Stimulated activated CD8-positive, alpha-beta memory T cell treated with anti-CD3 and anti-CD28 coated beads, Interleukin-15, amount 100 ng/mL, for 24 hours (primary cell): ENCODE measurements at places on chromosomes 3 and 15.
A peak's percentile ranks its signal among the peaks of the same experiment; 100 is the strongest.

DNA sequence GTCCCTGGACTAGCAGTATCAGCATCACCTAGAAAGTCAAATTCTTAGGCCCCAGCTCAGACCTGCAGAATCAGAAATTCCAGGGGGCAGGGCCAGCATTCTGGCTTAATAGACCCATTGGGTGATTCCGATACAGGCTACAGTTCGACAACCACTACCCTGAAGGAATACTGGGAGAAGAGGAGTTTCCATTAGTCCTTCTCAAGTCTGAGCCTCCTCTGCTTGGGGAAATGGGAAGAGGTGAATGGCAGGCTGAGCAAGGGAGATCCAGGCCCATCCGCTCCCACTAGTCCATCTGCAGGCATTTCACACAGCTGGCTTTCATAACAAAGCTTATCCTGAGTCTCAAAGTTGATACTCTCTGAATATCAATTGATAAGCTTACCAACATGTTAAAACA lies 69.1 kb downstream of the MECOM start:
- no peak for DNase-seq

DNA sequence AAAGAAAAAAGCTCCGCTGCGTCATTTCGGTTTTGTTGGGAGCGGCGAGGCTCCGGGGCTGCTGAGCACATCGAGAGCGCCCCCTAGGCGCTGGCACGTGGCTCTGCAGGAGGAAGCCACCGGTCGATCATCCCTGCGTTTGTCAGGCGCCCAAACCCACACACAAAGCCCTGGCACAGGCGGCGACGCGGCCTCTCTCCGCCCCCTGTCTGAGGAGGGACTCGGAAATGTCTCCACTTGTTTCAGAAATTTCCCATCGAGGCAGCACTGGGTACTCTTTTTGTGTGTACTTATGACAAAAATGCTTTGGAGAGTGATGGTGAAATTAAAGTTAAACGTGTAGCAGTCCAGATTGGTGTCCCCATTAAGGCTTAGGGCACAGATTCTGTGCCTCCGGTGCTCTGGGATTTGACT lies 407.3 kb upstream of the ONECUT1 start:
- DNase-seq, result peak; percentile 4

DNA sequence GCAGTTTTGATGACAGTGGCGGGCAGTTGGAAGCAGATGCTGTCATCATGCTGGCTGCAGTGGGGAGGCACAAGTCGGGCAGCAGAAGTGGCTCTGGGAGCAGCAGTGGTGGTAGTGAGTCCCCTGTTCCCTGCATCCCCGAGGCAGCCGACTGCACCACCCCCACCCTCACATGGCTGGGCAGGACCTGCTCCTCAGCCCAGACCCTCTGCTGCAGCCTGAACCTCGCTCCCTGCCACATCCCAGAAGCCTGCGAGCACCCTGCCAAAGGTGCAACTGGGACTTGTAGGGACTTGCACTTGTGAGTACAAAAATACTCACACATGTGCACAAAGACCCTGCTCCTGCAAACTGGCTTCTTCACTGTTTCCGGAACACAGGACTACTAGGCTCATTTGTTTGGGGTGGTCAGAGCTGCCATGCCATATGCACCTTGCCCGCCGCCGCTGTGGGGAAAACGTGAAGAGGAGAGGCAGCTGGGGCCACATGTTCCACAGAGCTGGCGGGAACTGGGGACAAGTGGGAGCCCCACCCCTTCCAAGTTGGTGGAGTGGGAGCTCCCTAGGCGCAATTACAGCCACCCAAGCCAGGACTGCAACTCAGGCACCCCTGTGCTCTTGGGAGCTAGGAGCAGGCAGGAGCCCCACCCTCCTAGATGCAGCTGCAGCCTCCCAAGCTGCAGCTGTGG lies 2.2 kb downstream of the JMJD7 start:
- DNase-seq, result no peak

DNA sequence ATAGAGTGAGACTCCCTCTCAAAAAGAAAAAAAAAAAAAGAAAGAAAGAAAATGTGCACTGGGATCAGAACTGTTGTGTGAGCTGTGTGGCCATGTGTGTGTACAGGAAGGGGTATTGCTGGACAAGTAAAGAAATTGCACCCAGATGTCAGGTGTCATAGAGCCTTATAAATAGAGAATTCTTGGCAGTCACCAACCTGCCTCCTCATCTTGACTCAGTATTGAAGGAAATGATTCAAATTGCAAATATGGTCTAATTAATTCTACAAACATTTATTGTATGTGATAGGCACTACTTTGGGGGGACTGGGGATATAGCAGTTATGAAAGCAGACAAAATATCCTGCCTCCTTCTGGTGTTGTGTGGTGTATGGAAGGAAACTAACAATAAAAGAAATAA lies 243.8 kb upstream of the TTC14 start:
- DNase-seq, result no peak

DNA sequence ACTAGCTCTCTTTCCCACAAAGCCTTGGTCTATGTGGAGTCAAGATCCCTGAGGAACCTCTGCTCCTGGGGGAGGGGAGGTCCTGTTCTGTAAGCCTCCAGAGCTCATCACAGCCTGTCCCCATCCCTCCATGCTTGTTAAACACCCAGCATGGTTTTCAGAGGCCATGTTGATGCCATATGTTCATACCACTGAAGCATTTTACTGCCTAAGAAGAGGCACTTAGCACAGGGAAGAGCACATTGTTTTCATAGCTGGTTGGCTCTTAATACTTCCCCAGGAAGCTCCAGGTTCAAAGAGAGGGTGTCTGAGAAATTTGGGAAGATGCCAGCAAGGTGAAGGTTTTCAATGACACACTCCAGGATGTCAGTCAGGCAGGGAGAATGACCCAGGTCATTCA lies 25.6 kb downstream of the CPNE4 start:
- no peak for DNase-seq

DNA sequence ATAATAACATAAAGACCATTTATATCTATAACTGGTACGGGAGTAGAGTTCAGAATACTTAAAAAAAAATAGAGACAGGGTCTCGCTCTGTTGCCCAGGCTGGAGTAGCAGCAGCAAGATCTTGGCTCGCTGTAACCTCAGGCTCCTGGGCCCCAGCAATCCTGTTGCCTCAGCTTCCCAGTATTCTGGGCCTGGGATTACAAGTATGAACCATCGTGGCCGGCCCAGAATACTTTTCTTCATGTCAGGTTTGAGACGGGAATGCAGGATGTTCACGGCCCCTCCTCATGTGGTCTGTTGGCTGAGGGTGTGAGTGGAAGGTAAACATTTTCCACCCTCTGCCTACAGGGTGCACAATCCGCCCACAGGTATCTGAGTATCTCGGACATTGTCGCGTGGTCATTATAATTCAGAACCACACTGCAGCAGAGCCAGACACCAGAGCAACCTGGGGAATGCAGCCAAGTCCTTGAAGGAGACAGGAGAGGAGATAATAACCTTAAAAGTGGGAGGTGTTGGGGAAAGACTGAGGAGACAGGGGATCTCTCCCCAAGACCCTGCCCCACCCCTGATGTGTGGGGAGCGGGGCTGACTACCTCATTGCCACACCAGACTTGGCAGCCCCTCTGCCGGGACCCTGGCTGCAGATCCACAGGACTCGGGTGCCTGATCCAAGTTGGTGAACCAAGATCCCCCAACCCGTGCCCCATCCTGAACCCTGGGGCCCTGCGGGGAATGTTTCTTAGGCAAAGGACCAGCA lies 106.8 kb downstream of the ADCY5 start:
- DNase-seq, result no peak

DNA sequence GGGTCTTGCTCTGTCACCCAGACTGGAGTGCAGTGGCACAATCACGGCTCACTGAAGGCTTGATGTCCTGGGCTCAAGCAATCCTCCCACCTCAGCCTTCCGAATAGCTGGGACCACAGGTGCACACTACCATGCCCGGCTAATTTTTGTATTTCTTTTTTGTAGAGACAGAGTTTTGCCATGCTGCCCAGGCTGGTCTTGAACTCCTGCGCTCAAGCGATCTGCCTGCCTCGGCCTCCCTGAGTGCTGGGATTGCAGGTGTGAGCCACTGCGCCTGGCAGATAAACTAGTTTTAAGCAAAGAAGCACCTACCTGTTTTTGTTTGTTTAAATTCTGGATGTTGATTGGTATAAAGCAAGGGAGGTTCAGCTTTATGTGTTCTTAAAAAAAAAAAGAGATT lies 170.6 kb upstream of the GOLIM4 start:
- DNase-seq, result no peak

DNA sequence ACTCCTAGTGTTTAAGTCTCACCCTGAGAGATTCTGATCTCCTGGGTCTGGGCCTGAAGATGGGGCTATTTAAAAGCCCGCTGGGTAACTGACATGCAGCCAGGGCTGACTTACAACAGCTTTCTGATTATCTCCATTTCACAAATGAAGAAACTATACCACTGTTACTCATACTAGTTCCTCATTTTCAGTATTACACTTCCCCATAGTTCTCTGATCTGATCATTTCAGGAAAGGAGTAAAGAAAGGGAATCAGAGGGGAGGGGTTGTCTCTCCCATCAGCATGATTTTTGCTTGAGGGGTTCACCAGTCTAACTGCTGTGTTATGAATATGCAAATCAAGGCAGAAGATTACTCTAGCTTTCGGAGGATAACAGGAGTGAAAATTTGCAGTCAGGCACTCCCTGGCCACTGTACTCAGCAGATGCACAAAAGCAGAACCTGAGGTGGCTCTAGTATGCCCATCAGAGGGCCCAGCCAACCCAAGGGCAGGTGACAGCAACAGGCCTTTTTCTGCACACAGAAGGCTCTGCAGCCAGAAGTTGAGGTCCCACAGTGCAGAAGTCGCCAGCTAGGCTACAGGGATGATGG lies 59.4 kb downstream of the DAPK2 start:
- DNase-seq, result no peak

GRCh38 chr3:49757197-49757596 lies 29.1 kb downstream of the IP6K1 start:
- DNase-seq, result no peak

- DNase-seq, result no peak
These were observed 716.5 kb upstream of the GOLIM4 start for GRCh38 chr3:168812234-168812633.

DNA sequence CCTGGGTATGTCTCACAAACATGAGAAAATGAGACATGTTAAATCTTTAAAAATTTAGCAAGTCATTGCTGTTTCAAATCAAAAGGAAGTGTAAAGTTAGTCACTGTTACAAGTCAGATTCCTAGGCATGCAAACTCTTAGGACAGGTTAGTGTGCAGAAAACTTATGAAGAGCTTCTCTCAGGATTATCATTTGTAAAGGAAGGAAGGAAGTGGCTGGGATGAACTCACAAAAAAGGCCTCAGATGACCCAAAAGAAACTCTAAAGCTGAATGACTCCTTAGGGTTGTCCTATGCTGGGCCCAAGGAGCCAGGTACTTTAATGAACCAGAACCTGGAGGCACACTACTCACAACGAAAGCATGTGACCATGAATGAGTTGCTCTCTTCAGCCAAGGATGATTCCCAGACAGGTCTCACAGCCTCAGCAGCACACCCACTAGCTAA lies 25.0 kb downstream of the MSL2 start:
- no peak for DNase-seq

DNA sequence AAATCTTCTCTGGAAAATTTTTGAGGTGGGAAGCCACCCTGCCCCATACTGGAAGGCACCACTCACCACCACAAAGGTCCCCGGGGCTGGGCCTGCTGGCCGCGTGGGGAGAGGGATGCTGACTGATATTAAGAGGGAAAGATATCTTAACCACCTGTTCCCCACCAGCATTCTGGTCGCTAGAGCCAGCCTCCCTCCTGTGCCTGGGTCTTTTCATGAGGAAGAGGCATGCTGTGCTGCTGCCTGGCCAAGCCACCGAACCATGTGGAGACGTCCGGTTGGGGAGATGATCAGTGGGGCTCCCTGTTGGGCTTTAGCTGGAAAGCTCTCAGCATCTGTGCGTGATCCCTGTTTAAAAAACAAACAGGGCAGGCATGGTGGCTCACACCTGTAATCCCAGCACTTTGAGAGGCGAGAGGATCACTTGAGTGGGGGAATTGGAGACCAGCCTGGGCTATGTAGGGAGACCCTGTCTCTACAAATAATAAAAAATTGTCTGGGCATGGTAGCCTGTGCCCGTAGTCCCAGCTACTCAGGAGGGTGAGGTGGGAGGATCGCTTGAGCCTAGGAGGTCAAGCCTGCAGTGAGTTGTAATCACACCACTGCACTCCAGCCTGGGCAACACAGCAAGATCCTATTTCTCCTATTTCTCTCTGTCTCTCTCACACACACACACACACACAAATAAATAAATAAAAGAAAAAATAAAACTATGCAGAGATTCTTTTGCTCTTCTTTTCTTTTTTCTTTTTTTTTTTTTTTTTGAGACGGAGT lies 1.0 kb downstream of the KLHL18 start:
- DNase-seq, result no peak

DNA sequence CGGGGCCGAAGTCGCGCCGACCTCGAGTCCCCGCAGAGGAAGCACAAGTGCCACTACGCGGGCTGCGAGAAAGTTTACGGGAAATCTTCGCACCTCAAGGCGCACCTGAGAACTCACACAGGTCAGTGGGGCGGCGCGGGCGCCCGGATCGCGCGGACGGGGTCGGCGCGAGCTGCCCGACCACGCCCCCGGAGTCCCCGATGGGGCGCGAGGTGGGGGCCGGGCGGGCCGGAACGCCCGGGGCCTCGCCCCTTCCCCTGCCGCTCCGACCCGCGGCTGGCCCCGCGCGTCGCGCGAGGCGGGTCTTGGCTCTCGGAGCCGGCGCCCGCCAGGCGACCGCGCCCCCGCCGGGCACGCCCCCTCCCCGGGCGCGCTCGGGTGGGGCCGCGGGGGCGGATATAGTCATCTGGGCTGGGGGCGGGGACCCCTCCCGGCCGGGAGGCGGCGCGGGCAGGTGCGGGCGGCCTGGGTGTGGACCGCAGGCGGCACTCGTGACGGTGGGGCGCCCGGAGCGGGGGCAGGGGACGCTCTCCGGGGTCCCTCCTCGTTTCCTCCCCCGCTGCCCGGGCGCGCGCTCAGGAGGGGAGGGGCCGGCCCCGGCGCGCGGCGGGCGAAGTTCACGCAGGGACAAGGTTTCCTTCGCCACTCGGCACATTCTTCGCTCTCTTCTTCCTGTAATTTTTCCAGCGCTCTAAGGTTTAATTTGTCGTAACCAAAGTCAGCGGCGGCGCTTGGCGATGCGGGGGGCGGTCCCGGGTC lies 1.2 kb downstream of the KLF13 start:
- DNase-seq, result peak; percentile 42
